ENCODE measurements at places on chromosomes 3 and 15.
A peak's percentile ranks its signal among the peaks of the same experiment; 100 is the strongest.

GRCh38 chr15:91255670-91256192 is 155.7 kb downstream of the SV2B start:
- H3K27me3 ChIP-seq, result peaks cover 22% of the 10 kb centered on the region
- H3K4me1 ChIP-seq, result no peaks in the 10 kb centered on the region
- H3K36me3 ChIP-seq, result no peaks in the 10 kb centered on the region
- H3K27ac ChIP-seq, result no peak overlapping the region

GRCh38 chr3:31305340-31305739 is 227.4 kb upstream of the STT3B start:
- no peak overlapping the region for H3K27ac ChIP-seq
- peaks cover 5% of the 10 kb centered on the region for H3K4me1 ChIP-seq
- no peak for DNase-seq
- H3K27me3 ChIP-seq, result peaks cover 2% of the 10 kb centered on the region
- H3K36me3 ChIP-seq, result no peaks in the 10 kb centered on the region

DNA sequence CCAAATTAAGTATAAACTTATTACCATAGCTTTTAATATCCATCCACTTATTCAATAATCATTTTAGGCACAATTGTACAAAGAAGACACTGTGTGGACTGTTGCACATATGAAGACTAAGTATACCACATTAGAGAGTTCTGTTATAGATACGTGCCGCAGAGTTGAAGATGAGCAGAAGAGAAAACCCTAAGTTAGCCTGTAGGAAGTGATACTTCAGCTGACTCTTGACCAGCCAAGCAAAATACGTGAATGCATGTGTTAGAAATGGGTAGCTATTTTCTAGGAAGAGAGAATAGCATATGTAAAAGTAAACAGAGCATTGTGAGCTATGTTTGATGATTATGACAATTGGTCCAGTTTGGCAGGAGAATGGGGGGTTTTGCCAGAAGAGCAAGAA is 272.0 kb upstream of the ATP11B start:
- no peak overlapping the region for H3K27ac ChIP-seq
- no peak for DNase-seq
- no peaks in the 10 kb centered on the region for H3K27me3 ChIP-seq
- H3K4me3 ChIP-seq, result no peak overlapping the region
- H3K4me1 ChIP-seq, result peaks cover 25% of the 10 kb centered on the region
- no peaks in the 10 kb centered on the region for H3K36me3 ChIP-seq

DNA sequence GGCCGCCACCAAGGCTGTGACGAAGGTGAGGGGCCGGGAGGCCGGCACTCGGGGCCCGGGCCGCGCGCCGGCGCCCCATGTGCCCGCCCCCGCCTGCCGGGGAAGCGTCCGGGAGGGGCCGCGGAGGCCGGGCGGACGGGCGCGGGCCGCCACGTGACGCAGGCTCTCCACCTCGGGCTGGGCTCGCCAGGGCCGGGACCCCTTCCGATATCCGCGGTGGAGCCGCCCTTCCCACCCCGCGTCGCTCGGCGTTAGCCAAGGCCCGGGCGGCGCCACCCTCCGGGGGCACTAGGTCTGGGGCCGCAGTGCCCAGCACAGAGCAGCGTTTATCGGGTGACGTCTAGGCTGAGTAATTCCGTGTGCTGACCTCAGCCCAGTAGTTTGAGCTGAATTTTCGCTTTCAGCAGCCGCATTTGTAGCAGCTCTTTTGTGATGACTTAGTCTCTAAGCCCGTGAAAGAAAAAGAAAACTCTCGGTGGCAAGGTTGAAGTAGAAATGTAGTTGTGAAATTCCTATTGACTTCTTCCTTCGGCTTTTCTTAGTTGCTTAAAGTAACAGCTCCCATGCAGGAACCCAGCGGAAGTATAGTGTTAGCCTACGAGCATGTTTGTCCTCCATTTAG is 885 bp downstream of the CDV3 start:
- H3K27ac ChIP-seq, result peak overlapping the region; percentile 97
- peak; percentile 78 for DNase-seq
- no peaks in the 10 kb centered on the region for H3K27me3 ChIP-seq
- H3K4me3 ChIP-seq, result peak overlapping the region; percentile 95

DNA sequence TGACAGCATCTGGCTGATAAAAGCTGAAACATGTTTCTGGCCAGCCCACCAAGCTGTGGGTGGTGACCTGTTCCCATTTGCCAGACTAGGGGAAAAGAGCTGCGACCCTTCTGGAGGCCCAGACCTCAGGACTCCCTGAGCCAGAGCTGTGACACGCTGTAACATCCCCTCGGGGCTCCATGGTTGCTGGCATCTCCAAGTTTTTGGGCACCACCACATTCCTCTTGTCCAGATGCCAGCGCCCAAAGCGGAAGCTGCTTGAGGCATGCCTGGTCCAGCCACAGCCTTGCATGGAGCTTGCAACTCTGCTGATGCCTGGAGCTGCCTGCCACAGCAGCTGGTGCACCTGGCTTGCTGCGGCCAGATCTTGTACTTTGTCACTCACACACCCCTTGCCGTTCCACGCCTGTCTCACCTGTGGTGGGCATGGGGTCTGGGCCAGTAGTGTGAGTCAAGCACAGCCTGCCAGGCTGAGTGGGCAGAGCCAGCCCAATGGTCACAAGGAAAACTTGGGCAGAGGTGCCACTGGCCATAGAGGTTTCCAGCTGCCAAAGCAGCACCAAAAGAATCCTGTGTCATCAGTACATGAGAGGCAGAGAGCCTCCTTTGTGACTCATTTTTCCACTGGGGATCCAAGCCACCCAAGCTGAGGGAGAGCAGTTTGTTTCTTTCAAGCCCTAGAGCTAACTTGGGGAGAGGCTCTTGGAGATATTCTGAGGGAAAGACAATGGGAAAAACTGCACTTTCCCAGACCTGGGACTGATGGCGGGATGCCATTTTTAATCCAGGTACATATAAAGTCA is 45.7 kb upstream of the PTX3 start:
- no peaks in the 10 kb centered on the region for H3K36me3 ChIP-seq
- no peaks in the 10 kb centered on the region for H3K27me3 ChIP-seq
- H3K27ac ChIP-seq, result no peak overlapping the region
- H3K4me3 ChIP-seq, result no peak overlapping the region
- H3K4me1 ChIP-seq, result no peaks in the 10 kb centered on the region

GRCh38 chr15:74752531-74752930 is 3.9 kb downstream of the CYP1A2 start:
- H3K4me1 ChIP-seq, result peaks cover 47% of the 10 kb centered on the region
- H3K36me3 ChIP-seq, result no peaks in the 10 kb centered on the region
- H3K4me3 ChIP-seq, result peak overlapping the region; percentile 49
- DNase-seq, result no peak
- peaks cover 67% of the 10 kb centered on the region for H3K27me3 ChIP-seq

- H3K4me3 ChIP-seq, result no peak overlapping the region
- H3K4me1 ChIP-seq, result peaks cover 11% of the 10 kb centered on the region
- H3K36me3 ChIP-seq, result no peaks in the 10 kb centered on the region
- DNase-seq, result no peak
- peaks cover 17% of the 10 kb centered on the region for H3K27me3 ChIP-seq
These were observed 22.9 kb downstream of the CEMIP start for GRCh38 chr15:80801891-80802680.

DNA sequence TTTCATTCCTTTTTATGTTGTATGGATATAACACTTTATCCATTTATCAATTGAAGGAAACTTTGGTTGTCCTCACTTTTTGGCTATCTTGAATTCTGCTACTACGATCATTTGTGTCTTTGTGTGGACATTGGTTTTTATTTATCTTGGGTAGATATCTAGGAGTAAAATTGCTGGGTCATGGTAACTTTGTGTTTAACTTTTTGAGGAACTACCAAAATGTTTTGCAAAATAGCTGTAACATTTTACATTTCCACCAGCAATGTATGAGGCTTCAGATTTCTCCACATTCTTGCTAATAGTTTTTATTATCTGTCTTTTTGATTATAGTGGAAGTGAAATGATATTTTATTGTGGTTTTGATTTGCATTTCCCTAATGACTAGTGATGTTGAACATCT is 55.6 kb downstream of the TLNRD1 start:
- peaks cover 6% of the 10 kb centered on the region for H3K27me3 ChIP-seq
- DNase-seq, result no peak
- no peaks in the 10 kb centered on the region for H3K4me1 ChIP-seq
- H3K4me3 ChIP-seq, result no peak overlapping the region
- no peaks in the 10 kb centered on the region for H3K36me3 ChIP-seq

DNA sequence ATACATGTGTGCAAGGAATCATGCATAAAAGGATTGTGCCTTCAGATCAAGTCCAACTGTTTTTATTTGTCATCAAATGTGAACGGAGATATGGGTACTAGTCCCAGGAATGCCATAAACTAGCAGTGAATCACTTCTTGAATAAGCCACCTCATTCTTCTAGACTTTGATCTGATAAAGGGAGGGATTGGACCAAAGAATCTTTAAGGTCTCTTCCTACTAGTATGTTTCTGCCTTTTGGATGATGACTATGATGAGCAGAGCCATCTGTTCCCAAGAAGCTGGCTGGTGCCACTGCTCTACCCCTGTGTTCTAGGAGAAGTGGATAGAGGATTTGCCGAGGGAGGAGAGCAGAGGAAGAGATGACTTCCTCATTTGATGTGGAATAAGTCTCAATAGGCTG is 28.8 kb upstream of the UACA start:
- H3K27me3 ChIP-seq, result peaks cover 3% of the 10 kb centered on the region
- no peak for DNase-seq
- H3K4me1 ChIP-seq, result peaks cover 9% of the 10 kb centered on the region

Data from nephron progenitor cell (in vitro differentiated cells).